ENCODE measurements at places on chromosomes 1 and 21.

DNA sequence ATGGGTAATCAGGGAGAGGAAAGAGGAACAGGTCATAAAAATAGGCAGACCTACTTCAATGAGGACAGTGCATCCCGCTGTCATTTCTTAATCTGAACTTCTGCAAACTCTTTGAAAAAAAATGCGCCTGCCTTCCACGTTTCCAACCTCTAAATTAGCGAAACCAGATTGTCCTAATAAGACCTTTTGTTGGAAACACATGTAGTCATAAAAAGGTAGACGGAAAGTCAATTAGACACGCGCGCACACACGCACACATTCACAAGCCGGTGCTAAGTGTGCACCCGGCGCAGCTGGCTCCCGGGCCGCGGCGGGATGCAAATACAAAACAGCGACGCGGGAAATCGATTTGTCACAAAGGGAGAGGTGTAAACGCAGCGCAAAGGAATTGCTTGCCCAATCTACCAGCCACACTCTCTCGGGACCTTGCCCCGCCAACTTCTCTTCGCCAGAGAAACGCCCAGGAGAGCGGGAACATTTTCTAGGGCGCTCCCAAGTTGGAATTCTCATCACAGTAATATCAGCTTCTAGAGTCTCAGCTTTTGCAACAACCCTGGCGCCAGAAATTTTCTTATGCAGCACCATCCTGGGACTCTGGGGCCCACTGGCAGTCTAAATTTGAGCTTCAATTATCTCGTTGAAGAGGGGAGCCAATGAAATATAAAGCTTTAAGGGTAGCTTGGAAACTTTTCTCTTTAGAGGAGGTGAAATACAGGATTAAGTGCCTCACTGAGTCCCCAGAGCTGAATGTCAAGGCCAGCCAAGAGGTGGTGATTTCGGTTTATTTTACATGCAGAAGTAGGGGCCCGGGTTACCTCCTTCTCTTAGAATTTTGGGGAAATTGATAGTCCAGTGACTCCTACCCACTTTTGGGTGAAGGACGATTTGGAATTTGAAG lies 4.5 kb downstream of the PRRX1 start:
- no peak for DNase-seq

GRCh38 chr1:222777463-222777862 lies 37.4 kb upstream of the DISP1 start:
- DNase-seq: no peak

DNA sequence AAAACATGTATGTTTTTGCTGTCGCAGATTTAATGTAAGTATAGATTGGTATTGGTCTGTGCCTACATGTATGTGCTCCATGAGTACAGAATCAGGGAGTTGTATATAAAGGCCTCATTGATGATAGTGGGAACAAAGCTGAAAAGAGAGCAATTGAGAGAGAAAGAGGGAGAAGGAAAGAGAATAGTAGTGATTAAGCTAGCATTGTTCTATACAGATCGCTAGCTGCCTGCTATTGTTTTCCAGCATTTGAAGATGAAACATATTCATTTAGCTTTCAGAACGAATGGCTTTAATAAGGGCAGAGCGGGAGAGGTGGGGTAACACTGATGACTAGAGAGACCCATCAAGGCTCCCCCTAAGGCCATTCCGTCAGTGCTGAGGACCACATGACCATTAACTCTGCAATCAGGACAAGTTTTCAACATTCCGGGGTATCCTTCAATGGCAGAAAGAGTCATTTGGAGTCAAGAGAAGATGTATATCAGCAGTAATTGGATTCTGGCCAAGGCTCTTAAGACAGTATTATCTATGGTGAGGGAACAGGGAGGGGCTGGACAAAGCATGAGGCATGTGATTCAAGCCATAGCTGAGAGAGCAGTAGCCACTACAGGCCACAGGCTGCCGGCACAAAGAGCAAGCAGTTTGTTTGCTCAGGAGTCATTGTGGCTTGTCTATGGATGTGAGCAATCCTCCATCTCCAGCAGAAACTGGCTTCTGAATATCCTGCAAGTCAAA lies 176.5 kb downstream of the PBX1 start:
- DNase-seq: no peak

DNA sequence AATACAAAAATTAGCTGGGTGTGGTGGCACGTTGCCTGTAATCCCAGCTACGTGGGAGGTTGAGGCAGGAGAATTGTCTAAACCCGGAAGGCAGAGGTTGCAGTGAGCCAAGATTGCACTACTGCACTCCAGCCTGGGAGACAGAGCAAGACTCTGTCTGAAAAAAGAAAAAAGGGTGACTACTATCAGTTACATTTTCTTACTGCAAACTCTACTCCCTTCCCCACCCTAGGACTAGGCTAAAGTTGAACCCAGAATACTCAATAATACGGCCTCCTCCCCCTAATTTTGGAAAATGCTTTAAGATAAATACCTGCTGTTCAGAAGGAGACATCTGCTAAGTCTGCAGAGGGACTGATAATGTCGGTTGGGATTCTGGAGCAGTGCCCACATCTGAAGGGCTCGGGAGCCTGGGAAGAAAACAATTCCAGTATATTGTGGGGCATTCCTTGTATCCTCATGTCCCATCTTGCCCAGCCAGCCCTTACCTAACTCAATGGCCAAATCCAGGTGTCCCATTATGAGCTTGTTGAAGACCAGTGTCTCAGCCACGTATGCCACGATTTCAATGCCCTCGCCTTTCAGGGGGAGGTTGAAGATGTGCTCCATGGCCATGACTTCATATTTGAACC lies 89.7 kb downstream of the ADCY10 start:
- no peak for DNase-seq

DNA sequence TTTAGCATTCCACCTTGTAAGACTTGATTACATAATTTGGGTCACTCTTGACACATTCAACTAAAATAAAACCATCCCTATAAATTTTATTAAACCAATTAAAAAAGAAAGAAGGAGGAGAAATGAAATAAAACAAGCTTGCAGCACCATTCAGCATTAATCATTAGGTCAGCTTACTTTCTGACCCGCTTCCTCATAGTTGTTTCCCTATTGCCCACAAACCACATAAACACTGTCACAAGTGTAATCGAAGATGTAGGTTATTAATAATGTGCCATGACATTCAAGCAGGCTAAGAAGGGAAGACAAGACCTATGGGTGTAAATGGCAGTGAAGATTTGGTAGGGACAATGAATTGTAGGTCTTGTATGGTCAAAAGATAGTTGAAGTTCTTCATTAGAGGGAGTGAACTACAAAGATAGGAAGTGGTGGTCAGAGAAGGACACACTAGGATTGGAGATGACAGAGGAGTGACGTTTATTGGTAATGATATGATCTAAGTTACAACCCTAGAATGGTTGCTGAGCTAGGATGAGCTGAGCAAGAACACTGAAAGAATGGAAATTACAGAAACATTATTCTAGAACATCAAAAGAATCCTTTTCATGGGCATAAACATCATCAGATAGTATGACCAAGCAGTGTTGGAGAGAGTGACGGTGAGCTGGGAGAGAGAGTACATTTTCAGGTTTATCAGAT lies 231.5 kb downstream of the KCNT2 start:
- no peak for DNase-seq

- no peak for DNase-seq
Measured at GRCh38 chr1:89129911-89130310, 4.0 kb upstream of the GBP2 start.

DNA sequence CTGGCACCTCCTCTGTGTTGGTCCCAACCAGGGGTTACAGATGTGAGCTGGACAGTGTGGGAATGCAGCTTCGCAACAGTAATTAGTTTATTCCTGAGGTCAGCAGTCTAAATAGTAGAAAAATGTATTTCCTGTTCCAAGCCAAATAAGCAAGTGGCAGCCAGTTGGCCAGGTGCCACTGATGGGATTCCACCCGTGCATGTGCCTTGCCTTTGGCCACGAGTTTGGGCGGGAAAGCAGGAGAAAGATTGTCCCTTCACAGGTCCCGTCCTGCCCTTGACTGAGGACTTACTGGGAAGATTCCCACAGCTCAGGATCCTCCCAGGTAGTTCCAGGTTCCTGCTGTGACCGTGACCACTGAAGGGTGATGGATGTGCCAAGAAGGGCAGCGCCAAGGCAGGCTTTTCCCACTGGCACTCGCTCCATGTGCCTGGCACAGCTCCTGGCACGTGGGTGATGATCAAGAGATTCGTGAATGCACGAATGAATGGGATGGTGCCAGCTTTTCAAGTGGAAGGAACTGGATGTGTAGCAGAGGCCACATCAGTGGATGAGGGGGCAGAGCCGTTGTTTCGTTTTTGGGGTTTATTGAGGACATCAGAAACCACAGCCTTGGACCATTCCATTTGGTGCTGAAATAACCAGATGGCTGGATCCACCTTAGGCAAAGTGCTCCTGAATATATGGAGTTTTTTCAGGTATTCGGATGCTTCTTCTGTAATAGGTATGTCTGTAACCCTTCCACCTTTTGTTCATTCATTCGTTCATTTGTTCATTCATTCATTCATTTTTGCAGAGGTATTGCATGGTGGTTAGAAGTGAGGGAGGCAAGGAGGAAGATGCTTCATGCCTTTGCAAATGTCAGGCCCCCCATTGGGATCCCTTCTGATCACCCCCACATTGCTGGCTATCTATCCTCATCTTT lies 62.4 kb upstream of the WNT4 start:
- no peak for DNase-seq

GRCh38 chr1:29962336-29962735 lies 726.0 kb downstream of the PTPRU start:
- no peak for DNase-seq

- no peak for DNase-seq
Measured at GRCh38 chr1:3551711-3552110, 59.6 kb downstream of the MEGF6 start.

DNA sequence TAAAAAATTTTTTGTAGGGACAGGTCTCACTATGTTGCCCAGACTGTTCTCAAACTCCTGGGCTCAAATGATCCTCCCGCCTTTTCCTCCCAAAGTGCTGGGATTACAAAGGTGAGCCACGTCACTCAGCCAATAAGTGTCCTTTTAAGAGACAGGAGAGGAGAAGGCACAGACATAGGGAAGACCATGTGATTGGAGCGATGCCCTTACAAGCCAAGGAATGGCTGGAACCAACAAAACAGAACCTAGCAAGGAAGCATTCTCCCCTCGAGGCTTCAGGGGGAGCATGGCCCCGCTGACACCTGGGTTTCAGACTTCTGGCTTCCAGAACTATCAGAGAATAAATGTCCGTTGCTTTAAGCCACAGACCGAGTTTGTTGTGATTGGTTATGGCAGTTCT lies 37.0 kb downstream of the NDUFS5 start:
- no peak for DNase-seq

DNA sequence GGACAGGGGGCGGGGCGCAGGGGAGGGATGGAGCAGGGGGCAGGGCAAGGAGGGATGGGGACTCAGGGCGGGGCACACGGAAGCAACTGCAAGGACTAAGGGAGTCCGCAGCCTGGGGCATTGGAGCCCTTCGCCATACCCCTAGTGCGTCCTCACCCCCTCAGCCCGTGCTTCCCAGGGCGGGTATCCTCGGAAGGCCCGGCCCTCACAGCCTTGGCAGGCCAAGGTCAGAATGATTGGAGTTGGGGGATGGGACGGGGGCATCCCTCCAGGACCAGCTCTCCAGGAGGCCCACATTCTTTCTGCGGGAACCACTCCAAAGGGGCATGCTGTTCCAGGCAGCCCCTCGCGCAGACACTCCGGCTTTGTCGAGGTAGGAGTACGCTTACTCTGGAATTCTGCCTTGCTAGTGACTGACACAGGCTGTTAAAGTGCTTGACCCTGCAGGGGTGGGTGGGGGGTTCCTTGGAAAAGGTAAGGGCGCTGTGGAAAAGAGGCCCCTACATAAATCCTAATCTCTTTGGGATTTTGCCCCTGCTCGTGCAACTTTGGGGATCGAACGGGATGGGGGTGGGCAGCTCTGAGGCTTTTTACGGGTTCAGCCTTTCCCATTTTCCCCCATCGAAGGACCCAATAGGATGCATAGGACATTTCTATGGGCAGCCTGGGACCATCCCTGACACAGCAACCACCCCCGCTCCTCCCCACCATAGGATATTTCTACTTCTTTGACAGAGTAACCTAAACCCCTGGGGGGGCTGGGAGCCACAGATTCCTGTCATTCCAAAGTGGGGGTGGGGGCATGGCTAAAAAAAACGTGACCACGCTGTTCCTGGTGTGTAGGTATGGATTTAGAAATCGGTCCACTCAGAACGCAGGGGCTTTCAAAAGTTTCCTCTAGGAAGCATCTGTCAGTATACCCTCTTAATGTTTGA lies 738 bp upstream of the TRIM11 start:
- DNase-seq: no peak

DNA sequence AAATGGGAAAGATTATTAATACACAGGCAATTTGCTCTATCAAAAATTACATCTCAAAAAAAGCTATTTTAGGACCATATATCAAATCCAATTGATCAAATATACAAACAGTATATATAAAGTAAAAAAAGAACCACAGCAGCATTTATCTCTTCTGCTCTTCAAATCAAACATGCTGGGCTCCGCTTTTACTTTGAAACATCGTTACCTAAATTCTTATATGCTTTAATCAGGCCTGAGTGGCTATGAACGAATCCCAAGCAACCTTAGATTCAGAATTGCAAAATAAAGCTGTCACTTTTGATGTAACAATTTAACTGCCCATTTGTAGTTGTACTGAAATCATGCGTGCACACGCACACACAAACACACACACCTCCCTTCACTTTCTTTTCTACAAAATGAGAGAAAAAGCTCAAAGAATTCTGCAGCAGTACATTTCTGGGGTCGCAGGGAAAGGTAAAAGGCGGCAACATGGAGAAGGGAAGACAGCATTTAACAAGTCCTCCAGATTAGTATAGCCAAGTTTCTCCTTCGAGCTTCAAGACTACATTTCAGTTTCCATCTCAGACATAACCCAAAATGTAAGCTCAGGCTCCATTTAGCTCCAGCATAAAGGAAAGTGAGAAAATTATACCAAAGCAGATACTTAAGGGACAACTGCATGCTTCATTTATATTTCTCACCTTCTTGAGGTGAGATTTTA lies 92.2 kb upstream of the TTC39A start:
- no peak for DNase-seq

DNA sequence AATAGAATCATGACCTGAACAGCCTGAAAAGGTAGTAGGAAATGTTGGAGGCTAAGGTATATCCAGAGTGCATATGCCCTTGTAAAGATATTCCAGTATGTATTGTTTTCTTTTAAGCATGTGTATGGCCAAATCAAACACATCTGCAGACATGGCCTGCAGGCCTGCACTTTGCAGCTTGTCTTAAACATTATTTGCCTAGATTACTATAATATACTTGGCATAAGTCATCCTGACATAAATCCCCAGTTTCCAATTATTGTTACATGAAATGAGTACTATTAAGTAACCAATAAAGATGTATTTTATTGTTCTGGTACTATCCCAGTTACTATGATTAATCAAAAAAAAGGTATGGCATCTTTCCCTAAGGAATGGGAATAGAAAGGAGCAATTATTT lies 169.1 kb upstream of the PTBP2 start:
- DNase-seq: no peak

GRCh38 chr1:1215080-1215676 lies 1.2 kb upstream of the TNFRSF4 start:
- no peak for DNase-seq

Data from kidney epithelial cell (primary cell).